Skin of body (tissue), 3 donors: ENCODE measurements at places on chromosomes 3 and 15. TPM values are rescaled to one million over a fixed set of nuclear protein-coding genes. Genes with fewer than 3 reads are reported as not detected.

Gene NANOGP8
- 0.89 TPM for total RNA-seq

Gene DISP2
- total RNA-seq = 0.79 TPM

Gene TMEM45A
- total RNA-seq = 335 TPM

Gene CAMK1
- 24.6 TPM for total RNA-seq

Gene SLC28A1
- not detected for total RNA-seq
